ENCODE measurements at places on chromosomes 2 and 18.
A peak's percentile ranks its signal among the peaks of the same experiment; 100 is the strongest.

DNA sequence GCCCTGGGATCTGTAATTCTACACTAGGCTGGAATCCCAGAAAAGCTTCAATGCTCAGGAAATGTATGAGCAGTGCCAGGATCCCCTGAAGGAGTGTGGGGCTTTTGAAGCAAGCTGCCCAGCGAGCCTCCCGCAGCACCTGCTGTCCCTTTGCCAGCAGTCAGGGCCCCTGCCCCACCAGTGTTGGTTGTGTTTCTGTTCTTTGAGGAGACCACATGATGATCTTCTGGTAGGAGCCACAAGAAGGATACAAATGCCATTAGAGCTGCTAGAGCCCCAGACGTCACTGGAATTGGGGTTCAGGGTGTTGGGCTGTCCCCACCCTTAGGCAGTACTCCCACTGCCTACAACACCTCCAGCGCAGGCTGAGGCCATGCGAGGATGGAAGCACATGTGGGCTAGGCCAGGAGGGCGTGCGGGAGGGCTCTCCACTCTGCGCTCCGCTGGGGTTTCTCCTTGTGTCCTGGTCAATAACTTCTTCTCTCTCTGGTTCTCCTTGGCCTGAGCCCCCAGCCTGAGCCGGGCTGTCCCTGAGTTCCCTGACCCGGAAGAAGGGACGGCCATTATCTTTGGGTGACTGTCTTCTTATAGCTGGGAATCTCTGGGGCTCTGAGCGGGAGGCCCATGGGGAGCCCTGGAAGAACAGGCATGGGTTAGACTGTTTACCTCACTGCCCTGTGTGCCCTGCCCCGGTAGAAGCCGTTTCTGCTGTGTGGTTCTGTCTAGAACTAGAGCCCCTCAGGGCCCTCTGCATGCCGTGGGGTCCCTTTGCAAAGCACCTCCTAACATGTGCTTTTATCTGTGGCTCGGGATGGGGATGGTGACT lies 73.9 kb downstream of the LRRFIP1 start:
- 0 out of 2 replicates have a peak, but pooled peaks cover 11% of the 10 kb centered on the region for H3K36me3 ChIP-seq
- DNase-seq, result no peak
- peaks cover 10% of the 10 kb centered on the region for H3K27me3 ChIP-seq
- peak overlapping the region; percentile 96 for H3K27ac ChIP-seq
- H3K4me1 ChIP-seq, result peaks cover 80% of the 10 kb centered on the region

GRCh38 chr2:50284188-50284587 lies 747.7 kb downstream of the NRXN1 start:
- no peaks in the 10 kb centered on the region for H3K4me1 ChIP-seq
- peaks cover 2% of the 10 kb centered on the region for H3K27me3 ChIP-seq
- no peak for DNase-seq

DNA sequence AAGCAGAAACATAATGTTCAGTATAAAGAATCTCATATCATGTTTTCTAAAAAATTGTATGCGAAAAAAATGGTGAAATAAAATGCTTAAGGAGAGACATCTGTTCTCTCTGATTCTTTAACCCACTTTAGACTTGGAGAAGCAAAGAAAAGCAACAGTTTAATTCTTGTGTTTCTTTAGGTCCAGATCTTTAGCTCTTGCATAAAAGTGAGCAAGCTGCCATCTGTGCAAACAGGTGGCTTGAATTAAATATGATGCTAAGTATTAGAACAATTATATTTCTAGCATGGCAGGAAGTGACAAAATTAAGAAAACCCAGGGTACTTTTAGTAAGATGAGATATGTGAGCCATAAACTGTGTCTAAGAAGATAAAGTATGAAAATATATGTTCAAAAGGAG lies 1038.3 kb downstream of the DPP10 start:
- H3K36me3 ChIP-seq, result no peaks in the 10 kb centered on the region
- H3K27me3 ChIP-seq, result no peaks in the 10 kb centered on the region
- no peaks in the 10 kb centered on the region for H3K4me1 ChIP-seq
- no peak for DNase-seq
- H3K27ac ChIP-seq, result no peak overlapping the region
- H3K4me3 ChIP-seq, result no peak overlapping the region

DNA sequence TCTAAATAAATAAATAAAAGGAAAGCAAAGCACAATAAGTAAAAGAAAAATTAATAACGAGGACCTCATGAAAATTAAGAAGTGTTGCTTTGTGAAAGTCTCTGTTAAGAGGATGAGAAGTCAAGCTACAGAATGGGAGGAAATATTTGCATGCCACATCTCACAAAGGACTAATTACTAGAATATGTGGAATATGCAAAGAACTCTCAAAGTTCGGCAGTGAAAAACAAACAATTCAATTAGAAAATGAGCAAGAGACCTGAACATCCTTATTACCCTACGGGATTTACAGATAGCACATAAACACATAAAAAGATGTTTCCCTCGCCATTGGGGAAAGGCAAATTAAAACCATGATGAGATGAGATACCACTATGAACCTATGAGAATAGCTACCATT lies 23.3 kb downstream of the CYP26B1 start:
- DNase-seq, result no peak
- H3K27me3 ChIP-seq, result peaks cover 27% of the 10 kb centered on the region
- no peak overlapping the region for H3K4me3 ChIP-seq
- H3K36me3 ChIP-seq, result no peaks in the 10 kb centered on the region
- H3K27ac ChIP-seq, result no peak overlapping the region
- H3K4me1 ChIP-seq, result peaks cover 9% of the 10 kb centered on the region

DNA sequence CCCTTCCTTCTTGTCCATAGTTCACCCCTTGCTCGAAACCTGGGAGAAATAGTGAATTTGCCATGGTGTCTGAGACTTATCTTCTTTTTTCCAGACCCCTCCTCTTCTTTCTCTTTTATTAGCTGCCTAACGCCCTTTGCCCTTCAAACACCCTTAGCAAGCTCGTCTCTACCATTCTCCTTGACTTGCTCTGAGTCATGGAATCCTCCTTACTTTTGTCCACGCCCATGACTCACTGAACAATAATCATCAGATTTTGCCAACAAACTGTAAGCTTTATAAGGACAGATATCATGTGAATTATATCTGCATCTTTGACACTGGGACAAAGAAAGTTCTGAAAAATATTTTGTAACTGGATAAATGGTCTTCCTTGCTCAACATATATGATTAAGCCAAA lies 67.1 kb upstream of the CNTNAP5 start:
- DNase-seq, result no peak
- H3K27me3 ChIP-seq, result no peaks in the 10 kb centered on the region
- H3K27ac ChIP-seq, result no peak overlapping the region
- H3K4me1 ChIP-seq, result no peaks in the 10 kb centered on the region
- H3K36me3 ChIP-seq, result no peaks in the 10 kb centered on the region
- H3K4me3 ChIP-seq, result no peak overlapping the region

DNA sequence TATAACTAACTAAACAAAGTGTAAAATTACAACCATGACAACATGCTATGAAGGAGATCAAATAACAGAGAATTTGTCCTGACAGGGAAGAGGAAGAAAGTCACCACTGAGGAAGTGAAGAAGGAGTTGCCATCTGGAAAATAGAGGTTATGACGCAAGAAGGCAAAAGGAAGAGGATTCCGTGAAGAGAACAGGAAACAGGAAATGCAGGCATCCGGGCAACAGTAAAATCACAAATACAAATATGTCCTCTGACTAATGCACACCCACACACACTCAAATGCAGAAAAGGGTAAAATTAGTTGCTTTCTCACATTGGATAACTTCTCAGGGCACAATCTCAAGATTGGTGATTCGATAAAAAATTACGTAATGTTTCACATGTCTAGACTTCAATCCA lies 278.4 kb downstream of the TMX3 start:
- peaks cover 40% of the 10 kb centered on the region for H3K36me3 ChIP-seq
- H3K4me3 ChIP-seq, result no peak overlapping the region
- DNase-seq, result peak; percentile 67
- H3K4me1 ChIP-seq, result peaks cover 86% of the 10 kb centered on the region
- H3K27me3 ChIP-seq, result no peaks in the 10 kb centered on the region

DNA sequence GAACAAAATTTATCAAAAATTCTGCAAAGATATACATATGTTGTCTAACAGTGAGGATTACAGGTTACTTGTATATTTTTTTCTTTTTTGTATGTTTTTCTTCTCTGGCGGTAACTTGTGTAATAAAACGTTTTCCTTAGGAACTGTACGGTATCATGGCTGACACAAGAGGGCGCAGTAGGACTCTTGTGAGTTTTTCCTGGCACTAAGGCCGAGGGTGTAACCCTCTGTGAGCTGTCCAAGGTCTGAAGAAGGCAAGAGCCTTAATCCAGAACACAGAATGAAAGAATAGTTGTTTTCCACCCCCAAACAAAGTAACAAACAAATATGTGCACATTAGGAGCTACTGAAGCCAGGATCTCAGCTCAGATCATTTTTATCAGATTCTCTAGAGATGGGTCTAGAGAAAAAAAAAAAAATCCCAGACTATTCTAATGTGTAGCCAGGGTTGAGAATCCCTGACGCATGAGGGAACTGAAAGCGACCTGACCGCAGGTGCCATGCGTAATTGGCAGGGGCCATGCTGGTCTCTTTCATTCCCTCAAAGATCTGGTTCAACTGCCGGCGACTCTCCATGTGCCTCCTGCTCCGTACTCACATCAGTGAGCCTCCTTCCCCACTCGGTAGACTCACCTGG lies 27.0 kb downstream of the TMEM200C start:
- DNase-seq, result peak; percentile 50
- H3K27me3 ChIP-seq, result no peaks in the 10 kb centered on the region
- H3K27ac ChIP-seq, result no peak overlapping the region
- H3K4me3 ChIP-seq, result no peak overlapping the region

DNA sequence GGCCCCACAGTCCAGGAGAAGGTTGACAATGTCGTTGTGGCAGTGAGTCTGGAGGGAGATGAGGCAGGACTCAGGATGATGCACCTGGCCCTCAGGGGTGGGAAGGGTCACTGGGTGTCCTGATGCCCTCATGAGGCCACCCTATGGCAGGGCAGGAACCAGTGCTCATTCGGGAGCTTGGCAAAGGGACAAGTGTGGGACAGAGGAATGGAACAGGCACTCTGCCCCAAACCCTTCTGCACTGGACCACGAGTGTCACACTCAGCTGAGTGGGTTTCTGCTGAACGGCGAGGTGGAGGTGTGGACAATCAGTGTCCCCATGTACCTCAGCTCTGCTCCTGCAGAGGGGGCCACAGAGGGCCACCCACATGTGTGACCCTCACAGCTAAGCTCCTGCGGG lies 32.0 kb downstream of the ANKMY1 start:
- peaks cover 73% of the 10 kb centered on the region for H3K36me3 ChIP-seq
- H3K4me3 ChIP-seq, result no peak overlapping the region
- no peak for DNase-seq
- H3K4me1 ChIP-seq, result no peaks in the 10 kb centered on the region

DNA sequence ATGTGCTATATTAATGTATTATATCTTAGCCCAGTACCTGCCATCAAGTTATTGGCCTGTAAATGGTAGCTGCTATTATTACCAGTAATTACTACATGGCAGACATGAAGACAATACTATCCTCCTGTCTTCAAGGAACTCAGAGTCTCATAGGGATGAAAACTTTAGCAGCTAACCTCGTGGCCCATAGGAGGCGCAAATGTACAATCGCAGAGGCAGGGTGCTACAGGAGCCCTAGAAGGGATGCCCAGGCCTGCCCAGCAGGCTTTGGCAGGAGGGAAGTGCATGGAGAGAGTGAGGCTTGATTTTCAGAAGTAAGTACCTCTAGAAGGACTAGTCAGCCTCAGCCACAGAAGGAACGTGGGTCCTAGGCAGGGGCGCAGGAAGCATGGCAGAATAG lies 44.7 kb upstream of the KIDINS220 start:
- H3K27me3 ChIP-seq, result no peaks in the 10 kb centered on the region
- H3K4me3 ChIP-seq, result no peak overlapping the region
- DNase-seq, result peak; percentile 19
- H3K36me3 ChIP-seq, result peaks cover 18% of the 10 kb centered on the region
- H3K27ac ChIP-seq, result no peak overlapping the region

- no peak for DNase-seq
- no peaks in the 10 kb centered on the region for H3K4me1 ChIP-seq
- H3K4me3 ChIP-seq, result no peak overlapping the region
- no peak overlapping the region for H3K27ac ChIP-seq
- peaks cover 3% of the 10 kb centered on the region for H3K27me3 ChIP-seq
Measured at GRCh38 chr18:13300029-13300428, 81.5 kb downstream of the LDLRAD4 start.

DNA sequence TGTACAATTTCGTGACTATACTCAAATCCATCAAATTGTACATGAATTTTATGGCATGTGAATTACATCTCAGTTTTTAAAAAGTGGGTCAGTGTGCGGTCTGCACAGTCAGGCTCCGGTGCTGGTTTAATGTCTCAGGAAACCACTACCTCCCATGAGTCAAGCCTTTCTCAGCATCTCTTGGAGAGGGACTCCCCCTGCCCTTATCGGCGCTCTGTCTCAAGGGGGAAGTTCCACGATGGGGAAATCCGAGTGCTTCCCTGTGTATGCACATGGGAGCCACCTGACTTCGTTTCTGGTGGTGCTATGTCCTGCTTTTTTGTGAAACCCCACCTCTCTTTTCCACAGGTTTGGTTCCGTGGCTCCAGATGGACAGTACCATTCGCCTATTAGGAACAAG lies 72.5 kb downstream of the ACOXL start:
- H3K4me3 ChIP-seq, result no peak overlapping the region
- no peaks in the 10 kb centered on the region for H3K4me1 ChIP-seq
- H3K36me3 ChIP-seq, result 0 out of 2 replicates have a peak, but pooled peaks cover 1% of the 10 kb centered on the region
- peaks cover 44% of the 10 kb centered on the region for H3K27me3 ChIP-seq
- no peak for DNase-seq
- no peak overlapping the region for H3K27ac ChIP-seq

- no peak overlapping the region for H3K27ac ChIP-seq
- no peaks in the 10 kb centered on the region for H3K27me3 ChIP-seq
- peaks cover 15% of the 10 kb centered on the region for H3K36me3 ChIP-seq
- no peak overlapping the region for H3K4me3 ChIP-seq
Measured at GRCh38 chr2:206154197-206154596, 5.0 kb downstream of the NDUFS1 start.

- H3K27ac ChIP-seq, result no peak overlapping the region
- peaks cover 15% of the 10 kb centered on the region for H3K4me1 ChIP-seq
- peaks cover 17% of the 10 kb centered on the region for H3K27me3 ChIP-seq
- H3K4me3 ChIP-seq, result no peak overlapping the region
Measured at GRCh38 chr2:173855661-173856060, 109.5 kb downstream of the SP3 start.

- H3K36me3 ChIP-seq, result no peaks in the 10 kb centered on the region
- no peak overlapping the region for H3K27ac ChIP-seq
- no peaks in the 10 kb centered on the region for H3K27me3 ChIP-seq
Measured at GRCh38 chr2:184646177-184646576, 47.8 kb downstream of the ZNF804A start.

GRCh38 chr18:24683925-24684324 lies 223.5 kb downstream of the HRH4 start:
- H3K27ac ChIP-seq, result no peak overlapping the region
- H3K4me1 ChIP-seq, result no peaks in the 10 kb centered on the region
- no peaks in the 10 kb centered on the region for H3K27me3 ChIP-seq
- no peak for DNase-seq
- no peaks in the 10 kb centered on the region for H3K36me3 ChIP-seq

GRCh38 chr2:10554961-10555809 lies 107.1 kb upstream of the ODC1 start:
- no peak overlapping the region for H3K4me3 ChIP-seq
- no peaks in the 10 kb centered on the region for H3K4me1 ChIP-seq
- no peak for DNase-seq
- peaks cover 2% of the 10 kb centered on the region for H3K27me3 ChIP-seq
- no peak overlapping the region for H3K27ac ChIP-seq

- peak; percentile 16 for DNase-seq
- no peak overlapping the region for H3K4me3 ChIP-seq
- H3K27ac ChIP-seq, result peak overlapping the region; percentile 56
- peaks cover 47% of the 10 kb centered on the region for H3K4me1 ChIP-seq
- peaks cover 23% of the 10 kb centered on the region for H3K36me3 ChIP-seq
Measured at GRCh38 chr2:121390082-121390692, 105.2 kb upstream of the TFCP2L1 start.

GRCh38 chr2:71938108-71938507 lies 209.6 kb downstream of the CYP26B1 start:
- peaks cover 65% of the 10 kb centered on the region for H3K4me1 ChIP-seq
- peaks cover 5% of the 10 kb centered on the region for H3K36me3 ChIP-seq
- DNase-seq, result no peak
- H3K4me3 ChIP-seq, result no peak overlapping the region
- no peak overlapping the region for H3K27ac ChIP-seq
